ENCODE measurements at places on chromosomes 7 and 10.

DNA sequence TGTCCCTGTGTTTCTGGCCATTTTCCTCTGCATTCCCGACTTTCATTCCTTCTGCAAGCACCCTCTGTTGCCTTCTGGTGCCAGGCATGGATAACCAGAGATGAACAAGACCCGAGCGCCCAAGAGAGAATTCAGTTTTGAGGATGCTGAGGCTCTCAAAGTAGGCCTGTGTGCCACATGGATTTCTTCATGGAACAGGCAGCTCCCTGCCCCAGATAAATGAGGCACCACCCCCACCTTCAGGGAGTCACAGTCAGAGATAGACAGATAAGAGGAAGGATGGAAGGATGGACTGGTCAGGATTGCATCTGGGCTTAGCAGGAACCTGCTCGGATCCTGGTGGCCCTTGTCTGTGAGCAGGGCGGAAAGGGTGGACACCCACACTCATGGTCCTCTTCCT, 49.4 kb downstream of the ADCYAP1R1 start:
- DNase-seq = no peak

GRCh38 chr10:130824230-130825014, 487.1 kb downstream of the TCERG1L start:
- no peak for DNase-seq

GRCh38 chr7:54394834-54395233, 147.3 kb upstream of the VSTM2A start:
- DNase-seq = no peak

- DNase-seq = no peak
Measured at GRCh38 chr10:131186547-131187253, 124.8 kb downstream of the TCERG1L start.

DNA sequence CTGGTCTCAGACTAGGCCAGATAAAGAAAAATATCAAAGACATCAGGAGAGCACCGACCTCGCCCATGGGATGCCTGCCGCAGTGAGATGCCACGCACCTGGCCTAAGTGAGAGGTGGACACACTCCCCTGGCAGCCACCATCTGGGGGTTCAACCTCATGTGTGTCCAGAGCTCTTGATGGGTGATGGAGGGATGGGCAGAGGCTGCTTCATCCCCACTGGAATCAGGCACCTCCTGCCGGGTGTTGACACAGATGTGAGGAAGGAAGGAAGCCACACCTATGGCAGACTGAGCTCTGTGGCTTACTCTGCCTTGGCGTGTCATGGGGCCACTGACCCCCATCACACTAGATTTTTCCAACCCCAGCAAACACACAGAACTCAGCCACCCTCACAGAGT, 11.4 kb downstream of the ZNF488 start:
- DNase-seq = no peak

DNA sequence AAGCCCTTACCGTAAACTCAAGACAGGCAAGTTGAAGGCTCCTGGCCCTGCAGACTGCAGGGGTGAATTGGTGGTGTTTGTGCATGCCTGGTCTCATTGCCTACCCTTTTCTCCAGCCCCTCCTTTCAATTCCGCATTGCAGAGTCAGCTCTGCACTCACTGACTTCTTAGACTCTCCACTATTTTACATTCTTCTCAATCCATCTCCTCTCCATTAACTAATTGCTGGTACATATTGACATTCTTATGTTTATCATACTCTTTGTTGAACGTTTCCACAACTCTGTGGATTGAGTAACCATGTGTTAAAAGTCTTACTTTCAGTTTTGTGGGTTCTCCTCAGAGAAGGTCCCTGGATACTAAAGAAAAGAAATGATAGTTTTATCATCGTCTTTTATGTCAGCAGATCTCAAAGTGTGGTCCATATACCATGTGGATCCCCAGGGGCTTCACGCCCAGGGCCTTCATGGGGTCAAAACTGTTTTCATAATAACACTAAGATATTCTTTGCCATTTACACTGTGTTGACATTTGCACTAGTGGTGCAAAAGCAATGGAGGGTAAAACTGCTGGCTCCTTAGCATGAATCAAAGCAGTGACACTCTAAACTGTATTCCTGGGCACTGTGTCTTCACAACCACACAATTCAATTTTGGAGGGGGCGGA, 135.4 kb upstream of the FZD1 start:
- no peak for DNase-seq

GRCh38 chr10:88598055-88598454, 11.5 kb downstream of the LIPJ start:
- no peak for DNase-seq

DNA sequence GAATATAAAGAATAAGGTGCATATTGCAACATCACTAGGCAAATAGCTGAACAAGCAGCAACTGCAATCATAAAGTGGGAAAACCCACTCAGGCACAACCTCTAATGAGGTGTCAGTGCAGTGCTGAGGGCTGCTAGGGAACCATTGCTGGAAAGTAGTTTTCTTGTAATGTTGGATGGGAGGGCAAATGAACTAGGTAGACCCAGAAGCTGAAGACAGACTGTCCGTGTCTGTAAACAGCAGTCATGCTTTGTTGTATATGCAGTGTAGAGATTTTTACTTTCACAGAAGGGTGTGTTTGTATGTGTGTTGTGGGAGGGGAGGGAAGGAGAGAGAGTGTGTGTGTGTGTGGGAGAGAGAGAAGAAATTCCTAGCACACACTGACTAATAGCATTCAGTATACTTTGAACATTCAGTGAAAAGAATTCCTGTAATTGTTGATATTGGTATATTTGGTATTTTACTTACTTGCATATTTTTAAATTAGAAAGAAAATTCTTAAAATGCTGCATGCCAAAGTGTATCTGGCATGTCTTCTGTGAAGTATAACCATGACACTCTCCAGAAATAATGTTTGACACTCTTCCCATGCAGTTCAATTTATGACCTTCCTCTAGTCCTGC, 28.8 kb downstream of the ITGB8 start:
- DNase-seq = no peak

GRCh38 chr10:121243609-121244241, 354.5 kb downstream of the FGFR2 start:
- DNase-seq = no peak
